ENCODE measurements at places on chromosomes 2 and 18.

DNA sequence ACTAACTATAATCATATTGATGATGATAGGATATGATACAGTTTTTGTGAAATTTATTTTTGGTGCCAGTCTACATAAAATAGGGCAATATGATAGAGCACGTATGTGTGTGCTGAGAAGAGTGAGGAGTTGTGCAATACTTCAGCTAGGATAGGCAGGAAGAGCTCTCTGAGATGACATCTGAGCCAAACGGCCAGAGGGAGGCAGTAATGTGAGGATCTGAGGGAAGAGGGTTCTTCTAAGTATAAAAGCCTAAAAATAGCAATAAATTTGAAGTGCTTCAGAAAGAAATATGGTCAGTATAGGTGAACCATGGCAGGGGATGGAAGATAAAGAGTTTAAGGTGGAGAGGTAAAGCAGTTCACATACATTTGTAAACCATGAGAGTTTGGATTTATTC lies 102.5 kb downstream of the OLA1 start:
- no peak for DNase-seq

DNA sequence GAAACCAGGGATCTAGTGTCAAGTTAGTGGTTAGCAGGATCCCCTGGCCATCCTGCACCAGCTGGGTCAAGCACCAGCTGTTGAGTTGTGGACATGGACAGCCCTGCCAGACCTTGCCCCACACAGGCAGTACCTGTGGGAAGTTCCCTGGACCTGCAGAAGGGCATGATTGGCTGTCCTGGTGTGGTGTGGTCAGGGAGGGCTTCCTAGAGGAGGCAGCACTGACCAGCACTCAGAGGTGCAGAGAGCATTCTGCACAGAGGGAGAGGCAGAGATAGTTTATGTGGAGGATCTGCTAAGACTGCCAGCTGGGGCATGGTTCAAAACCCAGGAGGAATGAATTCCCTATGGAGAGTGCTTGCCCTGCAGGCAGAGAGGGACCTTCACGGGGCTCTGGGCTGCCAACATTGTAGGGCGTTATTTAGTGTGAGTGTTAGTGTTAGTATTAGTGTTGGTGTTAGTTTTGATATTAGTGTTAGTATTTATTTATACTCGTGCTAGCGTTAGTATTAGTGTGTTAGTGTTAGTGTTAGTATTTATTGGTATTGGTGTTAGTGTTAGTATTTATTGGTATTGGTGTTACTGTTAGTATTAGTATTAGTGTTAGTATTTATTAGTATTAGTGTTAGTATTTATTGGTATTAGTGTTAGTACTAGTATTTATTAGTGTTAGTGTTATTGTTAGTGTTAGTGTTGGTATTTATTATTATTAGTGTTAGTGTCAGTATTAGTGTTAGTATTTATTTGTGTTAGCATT lies 31.9 kb downstream of the TWIST2 start:
- DNase-seq = no peak

DNA sequence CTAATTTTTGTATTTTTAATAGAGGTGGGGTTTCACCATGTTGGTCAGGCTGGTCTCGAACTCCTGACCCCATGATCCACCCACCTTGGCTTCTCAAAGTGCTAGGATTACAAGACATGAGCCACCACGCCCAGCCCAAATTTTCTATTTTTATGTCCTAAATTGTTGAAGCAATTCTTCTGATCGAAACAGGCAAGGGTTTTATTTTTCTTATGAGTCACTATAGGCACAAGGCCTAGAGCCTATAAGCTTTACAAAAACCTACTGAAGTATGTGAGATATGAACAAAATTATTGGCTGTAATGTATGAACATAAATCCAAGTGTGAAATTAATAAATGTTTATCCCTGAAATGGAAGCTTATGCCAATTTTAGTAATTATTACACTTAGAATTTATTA lies 464.2 kb upstream of the NRP2 start:
- DNase-seq = no peak

GRCh38 chr2:181959508-181959907 lies 26.1 kb upstream of the PPP1R1C start:
- DNase-seq = no peak

DNA sequence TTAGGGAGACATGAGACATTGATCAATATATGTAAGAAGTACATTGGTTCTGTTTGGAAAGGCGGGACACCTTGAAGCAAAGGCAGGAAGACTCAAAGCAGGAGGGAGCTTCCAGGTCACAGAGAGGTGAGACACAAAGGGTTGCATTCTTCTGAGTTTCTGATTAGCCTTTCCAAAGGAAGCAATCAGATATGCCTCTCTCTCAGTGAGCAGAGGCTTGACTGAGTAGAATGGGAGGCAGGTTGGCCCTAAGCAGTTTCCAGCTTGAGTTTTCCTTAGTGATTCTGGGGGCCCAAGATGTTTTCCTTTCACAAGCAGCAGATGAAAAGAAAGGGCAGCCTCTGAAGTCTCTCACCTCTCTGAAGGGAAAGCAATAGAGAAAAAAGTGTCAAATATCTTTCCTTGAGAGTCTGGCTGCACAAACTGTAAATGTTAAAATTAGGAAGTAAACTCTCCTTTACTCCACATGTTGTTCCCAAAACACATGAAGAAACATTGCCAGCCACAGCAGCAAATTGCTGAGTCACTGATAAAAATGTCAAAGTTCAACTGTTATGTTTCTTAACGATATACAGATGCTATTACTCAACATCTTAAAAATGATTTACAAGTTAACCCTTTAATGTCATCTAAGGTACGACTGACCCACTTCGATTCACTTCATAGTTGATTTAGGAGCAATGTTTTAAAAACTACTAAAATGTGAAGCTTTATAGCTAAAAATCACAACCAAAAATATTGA lies 40.3 kb downstream of the CYB5A start:
- no peak for DNase-seq

- no peak for DNase-seq
These were observed 22.1 kb downstream of the DSG3 start for GRCh38 chr18:31469629-31470028.

GRCh38 chr2:73268366-73268829 lies 15.9 kb downstream of the FBXO41 start:
- no peak for DNase-seq

DNA sequence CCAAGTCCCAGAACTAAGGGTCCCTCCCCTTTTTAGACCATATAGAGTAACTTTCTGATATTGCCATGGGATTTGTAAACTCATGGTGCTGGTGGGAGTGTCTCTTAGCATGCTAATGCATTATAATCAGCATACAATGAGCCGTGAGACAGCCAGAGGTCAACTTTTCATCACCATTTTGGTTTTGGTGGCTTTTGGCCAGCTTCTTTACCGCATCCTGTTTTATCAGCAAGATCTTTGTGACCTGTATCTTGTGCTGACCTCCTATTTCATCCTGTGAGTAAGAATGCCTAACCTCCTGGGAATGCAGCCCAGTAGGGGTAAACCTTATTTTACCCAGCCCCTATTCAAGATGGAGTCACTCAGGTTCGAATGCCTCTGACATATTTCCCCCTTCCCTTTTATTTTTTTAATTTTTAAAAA lies 148.2 kb downstream of the PHLPP1 start:
- no peak for DNase-seq

- no peak for DNase-seq
These were observed 110.3 kb downstream of the LAMA3 start for GRCh38 chr18:23799540-23799939.

GRCh38 chr2:40128796-40129195 lies 323.1 kb downstream of the SLC8A1 start:
- no peak for DNase-seq

DNA sequence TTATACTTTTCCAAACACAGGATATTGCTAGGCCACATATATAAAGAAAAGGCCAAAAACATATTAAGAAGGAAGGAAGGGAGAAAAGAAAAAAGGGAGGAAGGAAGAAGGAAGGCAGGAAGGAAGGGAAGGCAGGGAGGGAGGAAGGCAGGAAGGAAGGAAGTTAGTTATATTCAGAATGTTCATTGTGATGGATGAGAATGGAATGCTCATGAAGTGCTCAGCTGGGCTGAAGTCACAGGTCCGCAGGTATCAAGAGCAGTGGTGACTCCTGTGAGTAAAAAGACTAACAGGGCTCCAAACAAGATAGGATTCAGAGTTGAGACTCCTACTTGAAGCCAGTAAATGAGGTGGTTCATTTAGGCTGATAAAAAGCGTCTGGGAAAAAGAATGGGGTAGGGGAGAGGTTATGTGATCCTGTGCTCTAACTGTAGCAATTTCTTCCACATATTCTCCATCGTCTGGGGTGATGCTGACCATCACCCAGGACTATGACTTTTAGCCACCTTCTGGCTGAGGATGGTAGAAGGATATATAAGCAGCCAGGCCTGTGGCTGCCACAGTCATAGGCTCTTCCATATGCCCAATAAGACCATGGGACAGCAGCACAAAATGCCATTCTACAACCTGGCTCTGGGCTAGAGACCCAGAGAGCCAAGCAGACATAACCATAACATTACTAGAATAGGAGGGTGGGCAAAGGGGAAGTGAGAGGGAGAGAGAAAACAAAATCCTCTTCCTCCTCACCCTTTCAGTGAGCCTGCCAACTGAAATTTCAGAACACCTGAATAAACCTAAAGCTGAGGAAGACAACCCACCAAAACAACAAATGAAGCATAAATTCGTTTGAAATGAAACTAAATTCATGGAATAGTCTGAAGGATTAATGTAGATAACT lies 173.2 kb downstream of the MYO3B start:
- no peak for DNase-seq

GRCh38 chr2:184541591-184541990 lies 56.7 kb upstream of the ZNF804A start:
- no peak for DNase-seq

DNA sequence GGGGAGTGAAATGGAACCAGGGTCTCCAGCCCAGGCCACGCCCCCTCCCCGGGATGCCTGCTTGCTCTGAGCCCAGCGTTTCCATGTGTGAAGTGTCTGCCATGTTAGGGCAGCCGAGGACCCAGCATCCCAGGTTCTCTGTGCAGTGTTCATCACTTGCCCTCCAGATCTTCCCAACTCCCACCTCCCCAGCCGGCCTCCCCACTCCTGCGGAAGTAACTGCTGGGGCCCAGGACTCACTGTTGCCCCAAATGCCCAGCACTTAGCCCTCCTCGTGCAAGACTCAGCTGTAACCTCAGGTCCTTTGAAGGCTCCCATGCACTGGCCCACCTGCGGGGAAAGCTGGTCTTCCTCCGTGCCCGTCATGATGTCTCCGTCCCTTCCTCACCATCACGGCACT lies 9.7 kb upstream of the PXDN start:
- no peak for DNase-seq

DNA sequence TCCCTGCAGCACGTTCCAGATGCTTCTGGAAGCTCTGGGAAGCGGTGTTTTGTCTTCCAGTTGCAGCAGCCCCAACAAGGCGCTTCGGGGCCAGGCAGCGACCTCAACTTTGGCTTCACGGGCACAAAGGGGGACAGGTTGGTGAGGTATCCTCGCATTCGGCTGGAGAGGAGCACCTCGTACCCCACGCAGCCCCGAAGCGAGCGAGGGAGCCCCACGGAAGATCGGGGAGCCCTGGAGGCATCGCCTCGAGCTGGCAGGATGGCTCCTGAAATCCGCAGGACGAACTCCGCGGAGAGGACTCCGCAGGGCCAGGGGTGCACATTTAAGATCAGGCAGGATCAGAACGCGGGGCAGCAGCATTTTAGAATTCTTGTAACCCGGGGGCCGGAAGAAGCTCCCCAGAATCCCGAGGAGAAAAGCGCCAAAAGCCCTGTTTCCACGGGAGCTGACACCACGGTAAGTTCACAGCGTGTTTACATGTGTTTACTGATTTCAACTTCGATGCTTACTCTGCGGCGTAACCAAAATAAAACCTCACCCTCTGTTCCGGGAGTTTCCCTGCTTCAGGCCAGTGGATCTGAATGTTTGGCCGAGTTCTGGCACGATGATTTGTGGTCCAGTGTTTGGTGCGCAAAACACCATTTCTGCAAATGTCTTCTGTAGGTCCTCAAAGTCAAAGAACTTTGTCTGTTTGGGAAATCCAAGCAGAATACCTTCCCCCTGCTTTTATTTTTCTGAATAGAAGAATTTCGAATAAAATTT lies 212.5 kb downstream of the NEDD4L start:
- no peak for DNase-seq

DNA sequence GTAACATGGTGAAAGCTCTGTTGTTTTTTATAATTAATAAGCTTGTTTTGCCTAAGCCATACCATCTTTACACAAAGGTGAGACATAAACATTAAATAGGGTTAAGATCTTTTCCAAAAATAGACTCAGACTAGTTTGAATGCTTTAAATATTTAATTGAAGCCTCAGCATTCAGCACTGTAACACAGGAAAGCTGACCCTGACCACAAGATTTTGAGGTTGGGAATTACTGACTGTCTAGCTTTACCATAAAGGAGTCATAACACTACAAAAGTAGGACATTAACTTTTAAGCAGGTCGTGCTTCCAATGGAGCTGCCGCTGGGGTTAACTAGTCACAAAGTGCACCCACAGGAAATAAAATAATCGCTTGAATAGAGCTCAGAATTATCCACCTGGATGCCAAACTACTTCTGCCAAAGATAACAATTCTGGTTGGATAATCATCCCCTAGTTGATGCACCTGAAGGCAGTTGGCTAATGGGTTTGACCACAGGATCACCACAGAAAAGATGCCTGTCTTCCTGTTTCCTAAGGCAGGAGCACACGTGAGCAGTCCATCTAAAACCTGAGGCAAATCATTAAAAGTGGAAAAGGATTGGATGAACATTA lies 106.2 kb downstream of the COBLL1 start:
- no peak for DNase-seq

DNA sequence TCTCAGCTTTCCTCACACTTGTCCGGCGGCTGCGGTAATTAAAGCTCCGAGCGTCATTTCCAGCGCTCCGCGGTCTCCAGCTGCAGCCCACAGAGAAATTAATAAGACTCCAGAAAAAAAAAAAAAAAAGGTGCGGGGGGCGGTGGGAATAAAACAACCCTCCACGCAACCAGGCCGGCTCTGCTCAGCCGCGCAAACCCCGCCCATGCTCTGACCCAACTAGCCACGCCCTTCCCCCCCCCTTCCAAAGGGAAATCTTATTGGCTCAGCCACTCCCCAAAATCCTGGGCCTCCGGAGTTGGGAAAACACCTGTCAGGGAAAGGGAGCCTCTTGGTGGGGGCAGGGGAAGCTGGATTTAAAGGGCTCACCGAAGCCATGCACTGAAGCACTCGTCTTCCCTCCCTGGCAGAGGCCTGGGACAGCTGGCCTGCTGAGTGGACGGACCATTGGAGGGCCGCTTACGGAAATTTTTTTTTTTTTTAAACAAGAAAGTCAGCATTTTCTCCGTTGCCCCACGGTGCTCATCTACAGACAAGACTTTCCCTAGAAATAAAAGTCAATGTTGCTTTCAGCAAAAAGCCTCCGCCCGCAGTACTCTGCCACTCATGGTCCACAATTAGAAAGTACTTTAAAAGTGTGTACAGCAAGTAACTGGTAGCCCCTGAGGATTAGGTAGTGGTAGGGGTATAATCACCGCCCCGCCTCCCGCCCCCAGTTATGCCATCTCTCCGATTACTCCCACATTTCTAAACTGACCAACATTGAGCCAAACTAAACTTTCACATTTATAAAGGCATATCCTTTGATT lies 674 bp upstream of the ERBB4 start:
- no peak for DNase-seq

Data from CD4-positive, alpha-beta T cell treated with Interleukin-6 at 100 ng/mL for 8 hours (primary cell).